ENCODE measurements at places on chromosomes 16 and 17.
A peak's percentile ranks its signal among the peaks of the same experiment; 100 is the strongest.

DNA sequence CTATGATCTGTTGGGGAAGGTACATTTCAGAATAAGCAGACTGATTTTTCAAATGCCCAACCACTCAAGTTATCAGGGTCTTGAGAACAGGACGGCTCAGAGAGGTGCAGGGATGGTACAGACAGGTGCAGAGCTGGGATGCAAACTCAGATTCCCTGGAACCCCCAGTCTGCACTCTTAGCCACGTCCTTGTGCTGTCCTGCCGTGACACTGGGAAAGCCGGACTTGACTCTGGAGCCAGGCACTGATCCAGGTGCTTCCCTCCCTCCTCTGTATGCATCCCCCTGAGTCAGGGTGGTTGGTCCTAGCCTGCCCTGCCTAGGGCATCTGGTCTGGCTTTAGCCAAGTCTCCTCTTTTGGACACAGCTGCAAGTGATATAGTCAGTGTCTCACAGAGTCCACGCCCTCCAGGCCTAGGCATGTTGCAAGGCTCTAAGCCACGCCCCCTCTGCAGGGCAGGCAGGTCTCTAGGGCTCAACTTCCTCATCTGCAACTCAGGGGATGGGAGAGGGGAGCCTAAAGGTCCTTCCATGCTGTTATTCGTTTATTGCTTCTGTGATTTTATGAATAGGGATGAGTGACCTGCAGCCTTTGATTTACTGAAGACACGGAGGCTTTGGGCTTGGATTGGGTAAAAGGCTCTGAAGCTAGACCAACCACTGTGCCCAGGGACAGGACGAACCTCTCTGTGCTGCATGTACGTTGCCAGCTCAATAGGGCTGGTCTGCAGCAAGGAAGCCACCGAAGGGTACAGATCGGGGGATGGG, 97.3 kb downstream of the SDK2 start:
- H3K27ac ChIP-seq = no peak overlapping the region
- H3K27me3 ChIP-seq = peaks cover 12% of the 10 kb centered on the region
- peak; percentile 64 for DNase-seq
- no peaks in the 10 kb centered on the region for H3K36me3 ChIP-seq
- H3K4me1 ChIP-seq = peaks cover 91% of the 10 kb centered on the region

- peaks cover 15% of the 10 kb centered on the region for H3K27me3 ChIP-seq
- no peak for DNase-seq
- H3K4me1 ChIP-seq = peaks cover 25% of the 10 kb centered on the region
- no peak overlapping the region for H3K4me3 ChIP-seq
- no peak overlapping the region for H3K27ac ChIP-seq
Measured at GRCh38 chr17:9206741-9207332, 185.5 kb downstream of the NTN1 start.

DNA sequence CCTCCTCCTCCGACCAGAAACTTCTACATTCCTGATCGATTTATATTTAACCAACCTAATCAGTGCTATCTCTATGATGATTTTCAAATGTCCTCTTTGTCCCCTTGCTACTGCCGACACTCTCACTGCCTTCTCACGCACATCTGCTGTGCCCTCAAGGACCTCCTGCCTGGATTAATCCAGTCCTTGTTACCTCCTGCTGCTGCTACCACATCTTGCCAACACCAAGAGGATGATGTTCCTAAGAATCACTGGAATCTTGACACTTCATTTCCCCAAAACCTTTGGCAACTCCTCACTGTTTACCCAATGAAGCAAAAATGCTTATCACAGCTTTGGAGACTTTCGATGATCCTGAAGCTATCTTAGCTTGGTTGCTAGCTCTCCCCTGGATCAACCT, 287.3 kb upstream of the AXIN2 start:
- DNase-seq = no peak
- peak overlapping the region; percentile 11 for H3K27ac ChIP-seq
- H3K4me1 ChIP-seq = no peaks in the 10 kb centered on the region
- peaks cover 48% of the 10 kb centered on the region for H3K36me3 ChIP-seq
- H3K4me3 ChIP-seq = no peak overlapping the region
- H3K27me3 ChIP-seq = no peaks in the 10 kb centered on the region

DNA sequence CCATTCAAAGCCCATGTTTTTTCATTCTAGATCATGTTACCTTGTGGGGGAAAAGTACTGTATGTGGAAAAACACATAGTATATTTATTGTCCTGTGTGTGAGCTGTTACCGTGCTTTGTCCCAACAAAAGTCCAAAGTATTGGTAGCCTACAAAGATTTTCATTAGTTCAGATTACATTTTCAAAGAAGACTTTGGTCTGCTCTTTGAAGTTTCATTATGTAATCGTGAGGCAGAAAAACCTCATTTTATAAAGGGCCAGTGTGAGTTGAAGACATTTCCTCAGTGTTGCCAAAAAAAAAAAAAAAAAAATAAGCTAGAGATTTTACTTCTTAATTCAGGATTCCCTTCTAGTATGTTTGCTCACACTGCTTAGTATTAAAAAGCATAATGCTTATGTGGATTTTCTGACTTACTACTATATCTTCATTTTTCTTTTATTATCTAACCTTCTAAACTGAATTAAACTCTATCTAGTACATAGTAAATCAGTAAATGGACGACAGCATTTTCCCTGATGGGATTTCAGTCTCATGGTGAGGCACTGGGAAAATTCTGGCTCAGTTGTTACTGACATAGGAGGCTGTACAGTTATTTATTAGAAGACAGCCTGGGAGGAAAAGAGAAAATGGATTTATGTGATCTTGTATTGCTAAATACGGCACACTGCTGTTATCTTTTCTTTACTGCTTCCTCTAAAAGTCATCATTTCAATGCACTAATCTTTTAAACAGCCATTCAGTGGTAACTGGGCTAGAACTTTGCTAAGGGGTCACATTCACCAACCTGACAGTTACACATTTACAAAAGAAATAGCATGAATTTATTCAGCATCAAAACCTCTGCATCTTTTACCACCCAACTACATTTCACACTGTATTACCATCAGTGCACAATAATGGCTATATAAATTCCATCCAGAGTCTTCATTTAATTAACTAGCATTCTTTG, 100.6 kb downstream of the STXBP4 start:
- DNase-seq = no peak
- H3K36me3 ChIP-seq = no peaks in the 10 kb centered on the region
- H3K27ac ChIP-seq = no peak overlapping the region
